MV-4-11 (cell line): ENCODE measurements at places on chromosomes 7 and 10.

DNA sequence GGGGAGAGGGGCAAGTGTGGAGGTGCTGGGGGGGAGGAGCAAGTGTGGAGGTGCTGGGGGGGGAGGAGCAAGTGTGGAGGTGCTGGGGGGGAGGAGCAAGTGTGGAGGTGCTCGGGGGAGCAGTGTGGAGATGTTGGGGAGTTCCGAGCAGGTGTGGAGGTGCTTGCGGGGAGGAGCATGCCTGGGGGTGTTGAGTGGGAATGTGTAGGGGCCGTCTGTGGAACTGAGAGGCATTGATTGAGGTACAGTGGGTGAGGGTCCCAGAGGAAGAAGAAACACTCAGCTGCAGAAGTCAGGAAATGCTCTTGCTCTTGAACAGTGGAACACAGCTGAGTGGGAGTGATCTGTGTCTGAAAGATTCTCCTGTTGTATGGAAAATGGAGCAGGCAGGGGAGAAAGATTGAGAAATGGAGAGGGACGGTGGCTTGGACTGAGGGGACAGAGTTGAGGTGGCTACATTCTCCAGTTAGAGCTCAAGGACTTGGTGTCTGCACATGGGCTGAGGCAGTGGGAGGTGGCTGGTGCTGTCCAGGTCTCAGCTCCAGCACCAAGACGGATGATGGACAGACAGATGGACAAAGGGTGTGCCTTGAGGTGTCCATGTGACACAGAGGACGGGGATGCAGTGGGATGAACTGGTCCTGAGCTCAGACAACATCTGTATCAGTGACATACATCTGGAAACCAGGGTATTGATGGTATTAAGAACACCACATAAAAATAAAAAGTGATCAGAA is 25.2 kb upstream of the NCAPG2 start:
- DNase-seq, result no peak

DNA sequence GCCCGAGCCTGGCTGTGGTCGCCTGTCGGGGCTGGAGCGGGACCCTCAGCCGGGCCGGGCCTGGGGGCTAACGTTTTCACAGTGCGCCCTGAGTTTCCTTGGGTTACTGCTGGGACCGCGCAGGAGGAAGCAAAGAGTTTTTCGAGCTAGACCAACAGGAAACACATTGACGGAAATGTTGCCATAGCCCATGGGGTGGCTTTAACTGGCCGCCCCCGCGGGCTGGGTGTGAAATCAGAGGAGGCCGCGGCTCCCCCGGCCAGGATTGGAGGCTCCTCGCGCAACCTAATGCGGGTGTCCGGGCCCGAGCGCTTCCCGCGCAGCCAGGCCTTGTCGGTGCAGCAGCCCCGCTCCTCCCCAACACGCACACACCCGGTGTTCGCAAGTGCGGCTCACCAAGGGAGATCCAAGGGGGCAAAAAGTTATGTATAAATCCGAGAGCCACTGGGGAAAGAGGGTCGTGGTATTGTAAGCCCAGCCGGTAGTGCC is 1.9 kb downstream of the HHEX start:
- peak; percentile 86 for DNase-seq

DNA sequence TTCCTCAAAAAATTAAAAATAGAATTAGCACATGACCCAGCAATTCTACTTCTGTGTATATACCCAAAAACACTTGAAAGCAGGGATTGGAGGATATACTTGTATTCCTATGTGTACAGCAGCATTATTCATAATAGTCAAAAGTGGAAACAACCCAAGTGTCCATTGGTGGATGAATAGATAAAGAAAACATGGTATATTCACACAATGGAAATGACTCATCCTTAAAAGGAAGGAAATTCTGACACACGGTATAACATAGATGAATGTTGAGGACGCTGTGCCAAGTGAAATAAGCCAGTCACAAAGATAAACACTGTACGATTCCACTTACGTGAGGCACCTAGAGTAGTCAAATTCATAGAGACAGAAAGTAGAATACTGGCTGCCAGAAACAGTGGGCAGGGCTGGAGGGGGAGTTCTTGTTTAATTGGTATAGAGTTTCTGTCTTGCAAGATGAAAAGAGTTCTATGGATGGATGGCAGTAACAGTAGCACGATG is 26.6 kb upstream of the KAT6B start:
- peak; percentile 23 for DNase-seq

- no peak for DNase-seq
Observed at GRCh38 chr7:23966941-23967340, 256.9 kb downstream of the STK31 start.

- no peak for DNase-seq
Observed at GRCh38 chr7:116770941-116771340, 91.4 kb upstream of the CAPZA2 start.

DNA sequence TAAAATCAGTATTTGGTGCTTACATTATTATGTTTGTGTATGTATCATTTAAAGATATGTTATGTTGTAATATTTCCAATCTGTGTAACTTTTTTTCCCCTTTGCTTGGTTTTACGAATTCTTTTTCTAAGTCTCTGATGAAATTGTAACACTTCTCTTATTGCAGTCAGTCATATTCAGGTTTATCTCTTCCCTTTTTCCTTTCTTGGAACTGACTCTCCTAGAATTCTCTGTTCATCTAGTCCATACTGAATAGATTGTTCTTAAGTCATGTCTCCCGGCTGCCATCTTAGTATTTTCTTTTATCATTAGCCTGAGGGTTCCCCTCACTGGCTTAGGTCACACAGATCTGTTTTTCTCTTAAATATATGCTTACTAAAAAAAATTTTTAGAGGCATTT is 44.6 kb downstream of the PHTF2 start:
- DNase-seq, result peak; percentile 70

- no peak for DNase-seq
Observed at GRCh38 chr10:98365406-98366061, 49.4 kb downstream of the PYROXD2 start.

DNA sequence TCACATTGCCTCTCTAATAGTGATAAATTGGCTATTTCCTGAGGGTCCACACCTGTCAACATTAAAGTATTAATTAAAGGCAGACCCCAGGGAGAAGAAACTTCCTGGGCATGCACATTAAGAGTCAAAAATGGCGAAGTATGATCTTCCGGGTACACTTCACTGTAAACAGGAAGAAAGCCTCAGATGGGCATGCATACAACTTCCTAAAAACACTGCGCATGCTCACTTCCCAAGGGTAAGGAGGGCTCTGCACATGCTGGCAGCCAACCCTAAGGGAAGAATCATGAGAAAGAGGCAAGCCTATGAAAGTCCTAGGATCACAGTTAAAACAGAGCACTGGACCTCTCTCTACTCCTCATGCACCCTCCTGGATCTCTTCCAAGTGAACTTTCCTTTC is 80.1 kb upstream of the IMMP2L start:
- DNase-seq, result no peak
